ENCODE measurements at places on chromosomes 1 and 21.

- DNase-seq, result no peak
Measured at GRCh38 chr1:54547601-54548388, at the start of gene ACOT11. Gene ACOT11, plus strand, starts transcription at chr1:54548228. Its CDS starts 82 bp downstream, at chr1:54548310.

GRCh38 chr21:29817450-29817849 is 122.3 kb downstream of the GRIK1 start:
- no peak for DNase-seq

DNA sequence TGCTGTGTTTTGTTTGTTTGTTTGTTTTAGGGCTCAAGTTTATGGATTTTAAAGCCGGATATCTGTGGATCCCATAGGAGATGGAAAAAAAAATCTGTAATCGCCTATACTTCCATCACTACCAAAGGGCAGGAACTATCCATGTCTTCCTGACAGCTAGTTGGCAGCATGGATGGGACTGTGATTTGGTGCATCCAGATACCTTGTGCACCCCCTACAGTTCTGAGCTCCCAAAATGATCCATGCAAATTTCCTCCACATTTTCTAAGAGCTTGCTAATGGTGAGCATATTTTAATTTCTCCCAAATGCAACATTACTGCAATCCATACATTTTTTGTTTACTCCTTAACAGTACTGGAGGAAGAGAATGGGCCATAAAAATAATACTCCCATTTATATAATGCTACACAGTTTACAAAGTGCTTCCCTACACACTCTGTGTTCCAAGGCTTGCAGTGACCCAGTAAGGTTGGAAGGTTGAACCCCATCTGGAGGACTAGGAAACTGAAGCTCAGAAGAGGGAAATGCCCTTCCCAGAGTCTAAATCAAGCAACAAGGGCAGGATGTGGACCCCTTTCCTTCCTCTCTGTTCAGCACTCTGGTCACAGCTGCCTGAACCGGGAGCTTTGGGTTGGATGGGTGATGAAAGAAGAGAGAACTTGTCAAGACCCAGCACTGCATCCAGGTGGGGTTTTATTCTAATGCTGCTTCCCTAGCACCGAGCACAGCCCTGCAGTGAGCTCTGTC is 48.0 kb downstream of the CAPN8 start:
- no peak for DNase-seq

DNA sequence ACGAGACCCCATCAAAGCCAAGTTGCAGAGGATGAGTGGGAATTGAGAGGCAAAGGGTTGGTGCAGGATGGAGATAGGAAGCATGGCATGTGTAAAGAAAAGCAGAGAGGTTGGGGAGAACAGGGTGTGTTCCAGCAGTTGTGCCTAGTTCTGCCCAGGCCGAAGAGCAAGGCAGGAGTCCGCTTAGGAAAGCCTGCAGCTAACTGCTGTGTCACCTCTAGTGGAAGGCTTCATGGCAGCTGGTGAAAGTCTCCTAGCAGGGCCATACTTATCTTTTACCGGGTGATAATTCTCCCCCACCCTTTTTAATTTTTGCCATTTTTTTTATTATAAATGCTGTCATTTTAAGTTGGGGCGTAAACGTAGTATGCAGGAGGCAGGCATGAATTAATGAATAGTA is 93.6 kb downstream of the NFIA start:
- DNase-seq, result no peak

GRCh38 chr21:43603233-43603626 is 56.1 kb downstream of the HSF2BP start:
- no peak for DNase-seq

GRCh38 chr1:21099869-21100131 is 76.9 kb downstream of the EIF4G3 start:
- DNase-seq, result no peak

DNA sequence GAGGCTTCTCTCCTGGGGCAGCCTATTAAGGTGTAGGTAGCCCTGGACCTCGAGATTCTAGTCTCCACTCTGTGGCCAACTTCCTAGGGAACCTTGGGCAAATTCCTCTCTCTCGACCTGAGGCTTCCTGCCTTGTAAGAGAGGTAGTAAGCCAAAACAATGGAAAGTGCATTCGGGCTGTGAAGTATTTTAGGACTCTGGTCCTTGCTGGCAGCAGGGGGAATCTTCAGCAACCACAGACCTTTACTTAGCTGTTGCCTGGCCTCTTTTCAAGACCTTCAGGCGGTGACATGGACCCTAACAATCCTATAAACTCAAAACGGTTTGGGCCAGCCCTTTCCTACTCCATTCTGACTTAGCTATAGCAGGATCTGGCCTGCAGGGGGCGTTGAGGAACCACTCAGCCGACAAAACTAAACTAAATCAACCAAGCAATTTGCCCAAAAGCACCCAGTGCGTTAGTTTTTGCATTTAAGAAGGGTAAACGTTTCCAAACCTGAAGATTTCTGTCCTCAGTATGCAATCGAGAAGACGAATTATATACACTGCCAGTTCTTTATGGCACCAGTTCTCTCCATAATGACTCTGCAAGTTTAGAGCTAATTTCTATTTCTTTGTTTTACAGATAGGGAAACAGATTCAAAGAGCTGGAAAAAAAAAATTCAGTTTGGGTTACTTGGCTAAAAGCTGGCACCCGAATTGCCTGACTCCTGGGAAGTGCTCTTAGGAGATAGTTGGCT is 10.9 kb upstream of the SESN2 start:
- DNase-seq, result peak; percentile 88

GRCh38 chr1:156259805-156260204 is 11.9 kb upstream of the PAQR6 start:
- no peak for DNase-seq

- no peak for DNase-seq
Measured at GRCh38 chr1:71587961-71588360, 507.1 kb upstream of the ZRANB2 start.

DNA sequence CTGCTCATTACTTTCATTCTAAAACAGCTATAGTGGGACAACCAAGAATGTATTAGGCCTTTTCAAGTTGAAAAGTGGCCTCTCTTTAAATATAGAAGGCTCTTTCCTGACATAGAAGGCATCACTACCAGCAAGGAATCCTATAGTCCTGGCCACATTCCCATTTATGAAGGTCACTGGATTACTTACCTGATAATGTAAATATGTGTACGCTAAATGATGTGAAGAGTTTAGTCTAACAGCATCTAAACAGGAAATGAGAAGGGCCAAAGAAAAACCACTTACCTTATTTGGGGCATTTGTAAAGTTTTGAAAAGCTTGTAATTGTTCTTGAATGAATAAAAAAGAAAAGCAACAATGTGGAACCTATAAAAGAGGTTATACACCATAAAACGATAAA is 24.7 kb downstream of the PRKACB start:
- DNase-seq, result no peak

- DNase-seq, result no peak
Measured at GRCh38 chr1:212512816-212513559, 80.3 kb downstream of the NENF start.

DNA sequence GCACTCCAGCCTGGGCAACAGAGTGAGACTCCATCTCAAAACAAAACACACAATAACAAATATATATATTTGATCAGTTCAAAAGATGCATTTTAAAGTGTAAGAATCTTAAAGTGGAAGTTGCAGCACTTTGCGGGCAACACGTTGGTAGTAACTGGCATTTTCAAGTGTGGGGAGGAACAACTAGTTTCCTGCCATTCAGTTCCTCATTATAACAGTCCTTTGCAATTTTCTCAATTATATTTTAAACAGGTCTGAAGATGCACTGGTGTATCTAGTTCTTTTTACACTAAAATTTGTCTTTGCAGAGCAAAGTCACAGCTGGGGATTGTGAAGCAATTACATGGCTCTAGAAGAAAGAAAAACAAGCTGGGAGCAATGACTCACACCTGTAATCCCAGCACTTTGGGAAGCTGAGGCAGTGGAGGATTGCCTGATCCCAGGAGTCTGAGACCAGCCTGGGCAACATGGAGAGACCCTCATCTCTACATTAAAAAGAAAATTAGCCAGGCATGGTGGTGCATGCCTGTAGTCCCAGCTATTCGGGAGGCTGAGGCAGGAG is 25.3 kb downstream of the RRAGC start:
- DNase-seq, result no peak

- DNase-seq, result no peak
Measured at GRCh38 chr21:45281411-45282282, 6.0 kb downstream of the POFUT2 start.

GRCh38 chr1:207289756-207290155 is 31.7 kb upstream of the CD55 start:
- no peak for DNase-seq

DNA sequence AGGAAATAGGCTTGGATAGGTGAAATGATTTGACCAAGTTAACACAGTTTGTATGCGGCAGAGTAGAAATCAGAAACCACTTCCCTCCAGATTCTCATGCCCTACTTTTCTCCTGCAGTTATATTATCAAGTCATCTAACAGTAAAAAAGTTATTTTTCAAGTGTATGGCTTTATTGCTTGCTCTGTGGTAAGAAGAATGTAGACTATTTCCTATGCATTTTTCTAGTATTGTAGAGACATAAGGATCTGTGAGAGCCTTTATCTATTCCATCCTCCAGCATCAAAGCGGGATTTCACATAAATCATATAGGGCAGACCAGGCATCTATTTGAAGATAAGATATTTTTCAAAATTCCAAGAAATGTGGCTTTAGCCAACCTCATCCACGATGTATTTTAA is 208.5 kb downstream of the TTLL7 start:
- DNase-seq, result no peak

GRCh38 chr1:172395576-172395975 is 24.9 kb upstream of the C1orf105 start:
- DNase-seq, result no peak

DNA sequence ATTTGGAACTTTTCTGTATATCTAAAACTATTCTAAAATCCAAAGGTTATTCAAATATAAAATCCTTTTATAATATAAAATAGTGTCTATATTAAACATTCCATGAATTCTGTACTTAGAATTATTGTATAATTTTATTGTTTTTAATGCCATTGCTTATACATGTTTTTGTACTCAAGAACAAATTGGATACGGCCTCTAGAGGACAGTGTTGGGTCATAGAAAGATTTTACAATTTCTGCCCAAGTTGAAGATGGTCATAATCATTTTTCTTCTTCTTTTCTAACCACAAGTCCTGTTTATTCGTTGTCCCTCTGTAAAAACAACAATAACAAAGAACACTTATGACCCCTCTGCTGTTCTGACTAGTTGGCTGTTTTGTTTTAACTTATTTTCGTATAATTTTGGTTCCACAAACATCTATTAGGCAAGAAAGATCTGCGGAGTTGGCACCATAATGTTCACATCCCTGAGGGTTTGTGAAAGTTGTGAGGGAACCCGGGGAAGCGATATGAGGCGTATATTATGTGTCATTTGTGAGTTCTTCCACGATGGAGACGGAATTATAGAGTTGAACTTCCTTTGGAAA is 75.7 kb upstream of the KIF26B start:
- no peak for DNase-seq

- DNase-seq, result no peak
Measured at GRCh38 chr1:55318116-55318817, 103.1 kb upstream of the USP24 start.

DNA sequence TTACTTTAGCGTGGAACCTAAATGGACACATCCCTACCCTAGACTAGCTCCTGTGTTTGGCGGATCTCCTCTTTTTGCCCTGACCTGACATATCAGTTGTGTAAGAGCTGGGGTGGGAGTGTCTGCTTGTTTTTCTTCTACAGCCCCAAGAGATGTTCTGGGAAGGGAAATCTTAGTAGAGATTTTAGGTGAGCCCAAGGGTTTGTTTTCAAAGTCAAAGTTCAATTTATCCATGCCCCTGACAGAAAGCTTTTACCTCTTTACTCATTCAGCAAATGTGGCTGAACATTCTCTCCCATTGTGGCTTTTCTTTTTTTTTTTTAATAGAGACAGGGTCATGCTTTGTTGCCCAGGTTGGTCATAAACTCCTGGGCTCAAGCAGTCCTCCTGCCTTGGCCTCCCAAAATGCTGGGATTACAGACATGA is 7.3 kb upstream of the TARS2 start:
- DNase-seq, result no peak

- DNase-seq, result no peak
Measured at GRCh38 chr1:108017698-108018097, 52.7 kb upstream of the VAV3 start.

DNA sequence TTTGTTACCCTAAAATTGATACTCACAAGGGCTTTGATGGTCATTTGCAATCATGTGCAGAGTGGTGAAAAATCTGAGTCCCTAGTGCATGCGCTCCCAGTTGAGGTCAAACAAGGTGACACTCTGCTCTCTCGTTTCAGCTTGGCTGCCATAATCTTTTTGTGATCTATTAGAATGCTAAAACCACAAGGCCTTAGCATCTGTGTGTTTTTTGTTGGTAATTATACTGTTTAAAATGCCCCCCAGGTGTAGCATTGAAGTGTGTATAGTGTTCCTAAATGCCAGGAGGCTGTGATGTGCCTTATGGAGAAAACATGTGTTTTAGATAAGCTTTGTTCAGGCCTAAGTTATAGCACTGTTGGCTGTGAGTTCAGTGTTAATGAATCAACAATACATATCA is 89.3 kb downstream of the PLD5 start:
- no peak for DNase-seq

GRCh38 chr1:243254927-243255790 is at the start of gene CEP170:
Gene CEP170, minus strand, starts transcription at chr1:243255281. Its CDS starts 30,001 bp downstream, at chr1:243225280.
- peak; percentile 91 for DNase-seq

GRCh38 chr1:11858968-11859871 is 475 bp upstream of the NPPB start:
- DNase-seq, result peak; percentile 71

GRCh38 chr1:40625476-40626382 is 39.8 kb downstream of the RIMS3 start:
- DNase-seq, result no peak

DNA sequence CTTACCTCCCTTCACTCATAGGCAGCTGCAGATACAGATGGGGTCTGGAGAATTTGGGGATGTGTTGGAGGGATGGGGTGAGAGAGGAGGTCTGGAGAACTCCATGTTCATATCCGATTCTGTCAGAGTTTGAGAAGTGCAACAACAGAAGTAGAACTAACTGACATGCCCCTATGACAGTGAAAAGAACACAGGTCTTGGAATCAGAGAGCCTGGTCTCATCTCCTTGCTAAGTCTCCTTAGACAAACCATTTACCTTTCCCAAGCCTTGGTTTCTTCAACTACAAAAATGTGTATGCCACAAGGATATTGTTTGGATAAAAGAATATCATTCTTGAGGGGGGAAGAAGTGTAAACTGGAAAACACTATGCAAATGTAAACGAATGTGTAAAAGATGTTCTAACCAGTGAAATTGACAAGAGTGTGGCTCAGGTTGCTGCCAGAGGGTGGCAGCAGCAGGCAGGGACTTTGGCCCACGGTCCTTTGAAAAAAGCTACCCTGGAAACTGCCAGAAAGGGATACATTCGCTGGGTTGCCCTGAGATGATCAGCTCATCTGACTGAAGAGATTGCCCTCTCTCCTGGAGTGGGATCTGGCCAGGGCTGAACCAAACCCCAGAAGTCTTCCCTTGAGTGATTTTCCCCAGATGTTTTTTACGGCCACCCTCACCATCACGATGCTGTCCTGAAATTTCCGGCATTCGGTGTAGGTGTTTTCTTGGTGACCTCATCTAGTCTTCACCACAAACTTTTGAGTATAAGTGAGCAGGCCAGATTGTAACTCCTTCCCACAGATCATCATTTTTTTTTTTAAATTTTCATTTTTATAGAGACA is 17.0 kb upstream of the CD2 start:
- peak; percentile 71 for DNase-seq
